Hematopoietic multipotent progenitor cell treated with erythropoietin and hydrocortisone succinate and interleukin-3 and kit ligand, for 17 days (in vitro differentiated cells): ENCODE measurements at places on chromosomes 13 and 19.

GRCh38 chr13:51425410-51426042 is 27.3 kb downstream of the INTS6 start:
- DNase-seq = no peak

DNA sequence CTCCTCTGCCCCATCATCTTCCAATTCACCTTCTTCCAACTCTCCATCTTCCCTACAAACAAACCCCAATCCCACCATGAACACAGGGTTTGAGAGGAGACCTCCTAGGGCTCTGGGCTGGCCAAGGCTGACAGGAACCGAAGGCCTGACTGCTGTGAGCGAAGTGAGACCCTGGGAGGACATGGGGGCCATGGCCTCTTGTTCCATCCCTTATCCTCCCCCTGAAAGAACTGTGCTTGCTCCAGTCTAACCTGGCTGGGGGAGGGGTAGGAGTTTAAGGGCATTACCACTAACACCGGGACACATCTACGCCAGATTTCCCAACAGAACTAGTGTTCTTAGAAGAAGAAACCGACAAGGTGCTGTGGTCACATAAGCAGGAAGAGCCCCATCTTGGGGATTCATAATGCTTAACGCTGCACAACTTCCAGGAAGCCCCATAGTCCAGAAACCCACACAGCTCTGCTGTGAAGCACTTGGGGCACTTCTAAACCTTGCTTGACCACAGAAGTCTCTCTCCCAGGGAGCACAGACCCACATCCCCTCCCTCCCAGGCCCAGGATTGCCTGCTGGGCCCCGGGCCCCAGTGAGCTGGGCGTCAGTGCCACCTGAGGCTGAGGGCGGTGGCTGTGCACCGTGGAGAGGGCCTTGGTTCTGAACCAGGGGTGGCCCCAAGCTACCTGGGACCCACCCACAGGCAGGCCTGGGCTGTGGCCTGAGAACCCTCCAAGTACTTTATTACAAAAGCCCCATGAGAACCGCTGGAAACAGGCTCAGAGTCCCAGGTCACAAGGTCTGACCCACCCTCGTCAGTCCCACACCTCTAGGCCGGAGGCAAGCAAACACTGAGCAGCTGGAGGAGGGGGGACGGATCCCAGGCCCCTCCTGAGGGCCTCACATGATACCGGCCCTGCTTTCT is 18.8 kb downstream of the ZC3H4 start:
- DNase-seq = no peak

GRCh38 chr13:46207828-46208227 is 3.9 kb upstream of the LRRC63 start:
- DNase-seq = no peak

- no peak for DNase-seq
Measured at GRCh38 chr13:45512098-45512496, 47.4 kb downstream of the COG3 start.

GRCh38 chr13:34070544-34071303 is 252.8 kb downstream of the RFC3 start:
- DNase-seq = no peak

- DNase-seq = no peak
Measured at GRCh38 chr19:3769494-3769893, 2.5 kb downstream of the RAX2 start.

GRCh38 chr19:5693195-5694166 is 3.4 kb downstream of the RPL36 start:
- DNase-seq = no peak

DNA sequence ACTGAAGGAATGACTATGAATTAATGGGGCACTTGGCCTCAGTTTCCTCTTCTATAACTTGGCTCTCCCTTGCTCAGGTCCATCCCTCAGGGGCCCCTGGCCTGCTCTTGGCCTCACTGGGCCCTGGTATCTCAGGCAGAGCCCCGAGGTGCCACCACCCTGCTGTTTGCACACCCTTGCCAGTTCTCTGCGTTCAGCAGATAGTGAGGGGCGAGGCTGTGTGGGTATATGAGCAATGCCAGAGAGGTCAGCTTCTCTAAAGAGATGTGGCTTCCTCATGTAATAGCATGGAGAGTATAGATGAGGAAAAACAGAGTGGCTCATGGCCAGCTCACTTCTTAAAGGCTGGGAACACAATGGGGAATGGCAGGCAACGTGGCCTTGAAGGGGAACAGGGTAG is 76.1 kb downstream of the CYSLTR2 start:
- peak; percentile 83 for DNase-seq

- no peak for DNase-seq
Measured at GRCh38 chr13:112171570-112171965, 104.6 kb downstream of the SOX1 start.

DNA sequence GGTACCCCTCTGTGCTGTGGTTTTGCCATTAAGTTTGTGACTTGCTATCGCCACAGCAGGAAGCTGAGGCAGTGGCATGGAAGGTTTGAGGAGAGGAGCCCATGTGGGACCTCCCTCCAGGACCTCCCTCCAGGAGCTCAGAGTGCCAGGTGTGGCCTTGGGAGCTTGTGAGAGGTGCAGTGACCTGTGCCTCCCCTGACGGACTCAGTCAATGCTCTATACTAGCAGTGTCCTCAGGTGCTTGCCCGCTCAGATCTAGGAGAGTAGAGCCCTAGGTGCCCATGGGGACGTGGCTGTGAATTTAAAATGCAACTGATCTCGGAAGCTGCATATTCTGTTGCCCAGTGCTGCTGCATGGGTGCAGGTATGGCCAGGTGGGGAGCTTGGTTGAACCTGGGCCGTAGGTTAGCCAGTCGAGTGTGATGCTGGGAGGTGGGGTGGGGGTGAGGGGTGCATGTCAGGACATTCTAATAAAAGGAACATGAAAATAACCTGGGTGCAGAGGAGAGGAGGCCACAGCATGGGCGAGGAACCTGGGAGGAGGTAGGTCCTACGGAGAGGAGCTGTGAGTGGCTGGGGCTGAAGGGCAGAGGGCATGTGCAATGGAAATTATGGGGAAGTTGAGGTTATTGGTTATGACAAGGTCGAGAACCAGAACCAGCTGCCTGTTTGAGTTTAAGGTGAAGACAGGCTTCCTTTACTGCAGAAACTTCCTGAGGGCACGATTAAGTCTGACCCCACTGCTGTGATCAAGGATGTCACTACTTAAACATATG is 41.6 kb downstream of the TEX29 start:
- DNase-seq = no peak

GRCh38 chr19:40783711-40784110 is 5.7 kb downstream of the RAB4B start:
- no peak for DNase-seq

- DNase-seq = no peak
Measured at GRCh38 chr19:1343041-1343440, 40.7 kb upstream of the NDUFS7 start.

- no peak for DNase-seq
Measured at GRCh38 chr19:39104186-39104596, 20.0 kb downstream of the ACP7 start.

DNA sequence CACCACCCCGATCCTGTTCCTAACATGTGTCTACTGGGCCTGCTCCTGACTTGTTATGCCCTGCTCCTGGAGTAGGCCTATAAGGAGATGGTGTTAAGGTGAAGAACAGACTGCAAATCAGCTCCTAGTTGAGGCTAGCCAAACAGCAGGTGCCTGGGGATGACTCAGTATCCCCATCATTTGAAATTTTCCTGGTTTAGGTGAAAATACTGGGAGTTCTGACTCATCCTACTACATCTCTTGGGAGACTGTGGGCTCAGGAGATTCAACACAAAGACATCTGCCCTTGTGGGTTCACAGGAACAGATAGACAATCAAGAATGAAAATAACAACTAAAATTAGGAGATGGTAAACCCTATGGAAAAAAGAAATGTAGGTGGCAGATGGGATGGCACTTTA is 41.2 kb downstream of the BRD4 start:
- DNase-seq = no peak

DNA sequence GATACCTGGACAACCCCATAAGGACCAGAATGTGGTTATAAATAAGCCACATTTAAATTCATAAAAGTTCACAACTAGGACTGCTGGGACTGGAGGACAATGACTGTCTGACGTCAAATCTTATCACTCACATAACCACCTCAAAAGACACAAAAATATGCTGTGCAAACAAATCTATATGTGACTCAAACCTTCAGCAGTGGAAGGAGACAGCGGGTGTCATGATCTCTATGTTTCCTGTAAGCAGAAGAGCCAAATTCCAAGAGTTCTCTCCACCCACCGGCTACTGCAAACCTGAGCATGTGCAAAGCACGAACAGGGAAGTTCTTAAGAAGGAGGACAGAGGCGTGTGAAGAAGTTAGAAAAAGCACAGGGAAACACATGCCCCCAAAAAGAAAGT is 113.2 kb downstream of the MYCBP2 start:
- DNase-seq = no peak

DNA sequence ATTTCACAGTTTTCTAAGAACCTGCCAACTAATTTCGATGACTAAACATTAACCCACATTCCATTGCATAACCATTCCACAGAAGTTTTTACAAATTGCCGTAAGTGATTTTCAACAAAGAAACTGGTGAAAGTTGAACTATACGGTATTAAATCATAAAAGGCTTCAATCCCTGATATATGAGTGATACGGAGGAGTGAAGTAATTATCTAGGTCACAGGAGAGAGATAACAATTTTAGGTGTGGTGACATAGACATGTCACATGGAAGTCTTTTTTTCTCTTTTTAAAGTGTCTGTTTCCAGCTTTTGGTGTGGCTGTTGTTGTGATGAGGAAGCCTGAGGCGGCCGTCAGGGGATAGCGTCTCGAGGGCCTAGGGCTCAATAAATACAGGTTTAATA is 29.4 kb downstream of the TBC1D4 start:
- DNase-seq = no peak

DNA sequence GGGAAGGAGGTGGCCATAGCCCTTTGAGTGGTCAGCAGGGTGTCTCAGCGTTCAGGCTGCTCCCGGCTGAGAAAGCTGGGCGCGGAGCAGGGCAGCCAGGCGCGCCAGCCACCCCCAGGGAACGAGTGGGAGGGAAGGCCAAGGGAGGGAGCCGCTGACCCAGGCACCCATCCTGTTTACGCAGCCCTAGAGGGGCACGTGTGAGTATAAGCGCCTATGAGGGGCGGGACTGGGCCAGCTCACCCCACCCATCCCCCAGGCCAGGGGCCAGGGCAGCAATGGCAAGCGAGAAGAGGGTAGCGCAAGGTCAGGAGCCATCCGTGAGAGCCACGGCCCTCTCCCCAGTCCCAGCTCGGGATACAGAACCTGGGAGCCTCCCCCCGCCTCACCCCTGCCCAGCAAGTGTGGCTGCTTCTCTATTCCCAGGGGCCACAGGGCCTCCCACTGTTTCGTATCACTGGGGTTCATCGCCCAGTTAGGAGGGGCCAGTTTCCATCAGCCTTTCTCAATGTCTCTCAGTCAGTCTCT is 897 bp upstream of the DMKN start:
- DNase-seq = no peak

GRCh38 chr19:15299568-15300409 is 32.5 kb downstream of the BRD4 start:
- DNase-seq = no peak

DNA sequence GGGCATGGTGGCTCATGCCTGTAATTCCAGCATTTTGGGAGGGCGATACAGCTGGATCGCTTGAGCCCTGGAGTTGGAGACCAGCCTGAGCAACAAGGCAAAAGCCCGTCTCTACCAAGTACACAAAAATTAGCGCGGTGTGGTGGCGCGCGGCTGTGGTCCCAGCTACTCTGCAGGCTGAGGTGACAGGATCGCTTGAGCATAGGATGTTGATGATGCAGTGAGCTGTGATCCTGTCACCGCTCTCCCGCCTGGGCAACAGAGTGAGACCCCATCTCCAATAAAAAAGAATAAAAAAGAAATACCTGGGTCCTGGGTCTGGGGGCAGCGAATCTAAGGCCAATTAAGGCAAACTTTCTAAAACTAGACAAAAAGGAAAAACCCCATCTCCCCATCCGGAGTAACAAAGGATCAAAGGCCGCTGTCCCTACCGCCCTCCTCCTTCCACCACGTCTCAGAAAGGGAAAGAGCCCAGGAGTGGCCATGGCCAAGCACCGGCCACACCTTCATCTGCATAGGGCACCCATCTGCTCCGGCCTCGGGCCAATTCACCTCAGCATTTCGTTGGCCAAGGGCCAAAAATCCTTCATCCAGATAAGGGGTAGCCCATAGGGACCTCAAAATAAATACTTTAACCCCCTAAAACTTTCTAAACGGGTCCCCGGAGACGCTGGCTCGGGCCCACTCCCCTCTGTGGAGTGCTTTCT is 851 bp downstream of the ZNF320 start:
- DNase-seq = peak; percentile 18

DNA sequence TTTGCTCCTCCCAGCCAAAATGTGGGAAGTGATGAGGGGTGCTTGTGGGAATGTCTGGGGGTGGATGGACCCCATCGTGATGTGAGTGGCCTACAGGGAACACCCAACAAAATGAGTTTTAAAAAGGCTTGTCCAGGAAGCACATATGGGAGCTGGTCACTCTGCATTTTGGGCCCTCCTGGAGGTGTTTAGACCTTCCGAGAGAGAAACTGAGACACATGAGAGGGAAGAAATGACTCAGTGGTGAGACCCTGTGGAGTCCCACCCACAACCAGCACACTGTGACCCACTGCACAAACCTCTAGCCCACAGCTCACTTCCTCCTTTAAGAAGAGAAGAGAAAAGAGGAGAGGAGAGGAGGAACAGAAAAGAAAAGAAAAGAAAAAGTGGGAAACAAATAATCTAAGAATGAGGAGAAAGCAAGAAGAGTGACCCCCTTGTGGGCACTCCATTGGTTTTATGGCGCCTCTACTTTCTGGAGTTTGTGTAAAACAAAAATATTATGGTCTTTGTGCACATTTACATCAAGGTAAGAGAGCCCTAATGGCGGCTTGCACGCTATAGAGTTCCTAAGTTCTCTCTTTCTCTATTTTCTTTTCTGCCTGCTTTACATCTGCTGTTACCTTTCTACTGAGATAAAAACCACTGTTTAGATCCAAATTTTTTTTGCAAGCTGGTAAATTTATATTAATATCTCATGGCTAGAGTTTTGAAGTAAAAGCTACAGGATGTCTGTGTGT is 13.3 kb upstream of the LILRB1 start:
- no peak for DNase-seq

DNA sequence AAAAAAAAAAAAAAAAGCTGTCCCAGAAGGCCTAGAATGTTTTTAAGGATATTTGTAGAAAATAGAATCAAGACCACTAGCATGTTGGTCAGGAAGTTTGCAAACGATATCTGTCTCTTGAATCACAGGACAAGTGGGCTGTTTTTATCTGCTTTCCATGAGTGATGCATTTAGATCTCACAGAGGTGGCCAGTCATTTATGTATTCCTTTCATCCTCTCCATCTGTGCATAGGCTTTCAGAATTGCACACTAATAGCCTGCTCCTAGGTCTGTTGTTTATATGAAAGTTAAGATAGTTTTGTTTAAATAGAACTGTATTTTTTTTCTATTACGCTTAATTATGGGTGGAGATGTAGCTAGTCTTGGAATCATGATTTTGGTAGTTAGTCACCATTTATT is 289.5 kb downstream of the SHISA2 start:
- DNase-seq = no peak

DNA sequence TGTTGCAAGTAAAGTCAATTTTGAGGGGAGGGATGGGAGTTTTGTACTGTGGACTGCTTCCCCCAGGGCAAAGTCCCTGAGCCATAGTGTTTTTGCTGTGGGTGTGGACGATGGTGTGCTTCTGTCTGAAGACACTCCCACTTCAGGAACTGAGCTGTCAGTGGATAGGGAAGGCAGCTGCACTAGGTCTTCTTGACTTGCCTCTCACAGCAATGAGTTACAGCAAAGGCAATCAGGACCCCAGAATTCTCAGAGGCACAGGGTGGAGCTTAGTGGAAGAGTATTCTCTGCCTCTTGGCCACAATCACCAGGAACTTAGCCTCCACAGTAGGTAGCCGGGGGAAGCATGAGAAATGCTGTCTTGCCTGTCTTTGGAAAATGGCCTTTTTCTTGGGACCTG is 1416.6 kb upstream of the MIR17HG start:
- no peak for DNase-seq

GRCh38 chr13:106113796-106114195 is 421.7 kb downstream of the EFNB2 start:
- DNase-seq = no peak
